Brain pericyte (primary cell): ENCODE measurements at places on chromosomes 7 and 10.

DNA sequence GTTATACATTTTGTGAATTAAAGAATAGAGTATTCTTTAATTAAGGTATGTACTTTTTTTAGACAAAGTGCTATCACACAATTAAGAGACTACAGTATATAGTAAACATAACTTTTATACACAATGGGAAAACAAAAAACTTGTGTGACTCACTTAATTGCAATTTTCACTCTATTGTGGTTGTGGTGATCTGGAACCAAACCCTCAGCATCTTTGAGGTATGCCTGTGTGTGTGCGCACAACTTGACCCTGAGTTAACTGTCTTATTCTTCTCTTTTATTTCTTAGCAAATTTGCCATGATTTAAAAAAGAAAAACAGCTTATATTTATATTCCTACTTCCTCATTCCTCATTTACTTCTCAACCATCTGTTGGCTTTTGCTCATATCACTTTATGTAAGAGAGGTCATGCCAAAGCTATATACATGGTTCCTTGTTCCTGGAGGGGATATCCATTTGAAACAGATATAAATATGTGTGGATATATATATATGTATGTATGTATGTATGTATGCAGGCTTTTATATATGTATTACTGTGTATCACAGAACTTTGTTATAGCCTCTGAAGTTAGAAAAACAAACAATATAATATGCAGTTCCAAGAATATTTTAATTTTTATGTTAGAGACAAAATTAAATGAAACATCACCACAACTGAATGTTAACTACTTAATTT is 259.5 kb upstream of the HGF start:
- no peak for DNase-seq

DNA sequence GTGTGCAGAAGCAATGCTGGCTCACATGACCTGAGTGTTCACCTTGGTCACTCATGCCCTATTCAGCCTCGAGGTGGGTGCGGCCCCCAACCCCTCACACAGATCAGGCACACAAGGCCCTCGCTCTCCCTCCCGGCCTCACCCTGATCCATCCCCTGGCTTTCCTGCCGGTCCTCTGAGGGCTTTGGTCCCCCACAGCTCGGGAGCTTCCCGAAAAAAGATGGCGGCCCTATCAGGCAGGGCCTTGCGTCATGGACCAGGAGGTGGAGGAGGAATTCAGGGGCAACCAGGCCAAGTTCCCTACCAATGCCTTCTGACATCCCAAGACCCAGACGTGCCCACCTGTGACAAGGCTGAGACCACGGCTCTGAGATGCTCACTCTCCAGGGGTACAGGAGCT is 43.7 kb upstream of the DNAAF5 start:
- no peak for DNase-seq

- no peak for DNase-seq
These were observed 208.3 kb downstream of the JAZF1 start for GRCh38 chr7:27972276-27972675.

DNA sequence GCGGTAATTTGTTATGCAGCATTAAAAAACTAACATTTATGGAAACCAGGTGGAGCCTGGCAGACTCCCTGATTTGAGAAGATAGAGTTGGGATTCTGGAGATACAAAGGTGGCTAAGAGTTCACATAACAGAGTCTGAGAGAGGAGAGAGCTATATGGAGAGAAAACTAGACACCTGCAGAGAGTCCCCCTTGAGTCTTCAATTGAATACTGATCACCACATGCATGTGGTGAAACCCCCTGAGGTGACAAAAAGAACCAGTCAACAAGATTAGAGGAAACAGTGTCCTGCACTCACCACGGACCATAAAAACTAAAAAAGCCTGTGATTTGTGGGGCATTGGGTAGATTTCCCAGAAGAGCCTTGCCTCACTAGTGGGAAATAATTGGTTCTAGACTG is 10.1 kb downstream of the GIMAP2 start:
- DNase-seq = no peak

GRCh38 chr10:106836933-106837663 is 327.4 kb downstream of the SORCS1 start:
- DNase-seq = no peak

GRCh38 chr10:95821720-95822119 is 65.8 kb downstream of the ENTPD1 start:
- DNase-seq = no peak

- no peak for DNase-seq
These were observed 1.8 kb upstream of the MAGI2 start for GRCh38 chr7:79455173-79455790.

- DNase-seq = no peak
These were observed 5.6 kb upstream of the POM121 start for GRCh38 chr7:72919256-72919775.

- DNase-seq = no peak
These were observed 50.8 kb upstream of the PDZD8 start for GRCh38 chr10:117425974-117426566.

DNA sequence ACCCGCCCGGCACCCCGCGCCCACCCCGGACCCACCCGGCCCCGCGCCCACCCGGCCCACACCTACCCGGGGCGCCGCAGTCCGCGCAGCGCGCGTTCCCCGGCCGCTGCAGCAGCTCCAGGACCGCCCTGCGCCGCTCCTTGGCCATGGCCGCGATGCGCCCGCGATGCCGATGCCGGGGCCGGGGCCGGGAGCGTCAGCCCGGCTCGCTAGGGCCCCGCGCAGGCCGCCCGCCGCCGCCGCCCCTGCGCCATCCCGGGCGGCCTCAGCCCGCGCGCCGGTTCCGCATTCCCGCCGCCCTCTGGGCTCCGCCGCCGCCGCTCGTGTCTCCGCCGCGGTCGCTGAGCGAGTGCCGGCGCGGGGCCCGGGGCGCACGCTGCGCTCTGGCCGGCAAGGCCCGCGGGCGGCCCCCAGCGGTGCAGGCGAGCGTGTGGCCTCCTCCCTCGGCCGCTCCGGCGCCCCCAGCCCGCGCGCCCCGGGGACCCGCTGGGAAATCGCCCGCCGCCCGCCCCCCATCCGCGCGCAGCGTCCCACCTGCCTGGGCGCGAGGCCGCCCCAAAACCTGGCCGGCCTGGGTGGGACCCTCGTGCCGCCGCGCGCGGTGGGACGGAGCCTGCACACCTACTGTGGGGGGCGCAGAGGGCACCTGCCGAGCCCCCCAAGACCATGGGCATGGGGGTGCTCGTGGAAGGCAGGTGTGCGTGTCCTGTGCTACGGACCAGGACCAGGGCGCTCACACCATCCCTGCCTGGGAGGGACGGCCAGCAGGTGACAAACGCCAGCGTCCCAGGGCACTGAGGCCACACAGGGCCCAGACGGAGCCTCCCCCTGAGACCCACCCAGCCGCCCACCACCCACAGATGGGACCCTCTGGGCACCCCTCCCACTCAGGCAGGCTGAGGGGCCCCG is at the start of gene ADAP1:
Gene ADAP1 (minus strand): TSS at position 351 of the 909 bp plus-strand sequence. CDS start 203 bp downstream, at position 148.
- DNase-seq = no peak

DNA sequence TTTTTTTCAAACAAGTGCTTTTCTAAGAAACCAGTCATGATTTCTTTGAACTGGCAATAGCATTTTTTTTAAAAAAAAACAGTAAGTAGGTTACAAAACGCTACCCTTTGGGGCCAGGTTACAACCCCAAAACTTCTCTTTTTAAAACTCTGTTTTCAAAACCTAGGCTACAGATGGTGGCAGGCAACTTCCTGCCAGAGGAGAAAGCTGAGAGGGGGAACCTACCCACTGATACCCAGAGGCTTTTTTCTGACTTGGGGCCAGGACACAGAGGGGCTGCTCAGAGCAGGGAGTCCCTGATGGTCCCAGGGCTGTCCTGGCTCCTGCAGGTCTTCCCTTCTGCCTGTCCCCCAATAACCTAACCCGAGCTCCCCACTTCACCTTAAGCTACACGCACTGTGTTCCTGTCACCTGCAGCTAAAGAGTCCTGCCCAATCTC is 6.9 kb downstream of the STN1 start:
- DNase-seq = no peak
